Thymus (tissue), 14 donors: ENCODE measurements at places on chromosomes 4 and X.

GRCh38 chrX:22666441-22666840 is 333.3 kb upstream of the DDX53 start:
- no peak for DNase-seq

GRCh38 chr4:124931050-124931449 is 218.5 kb upstream of the ANKRD50 start:
- no peak for DNase-seq

DNA sequence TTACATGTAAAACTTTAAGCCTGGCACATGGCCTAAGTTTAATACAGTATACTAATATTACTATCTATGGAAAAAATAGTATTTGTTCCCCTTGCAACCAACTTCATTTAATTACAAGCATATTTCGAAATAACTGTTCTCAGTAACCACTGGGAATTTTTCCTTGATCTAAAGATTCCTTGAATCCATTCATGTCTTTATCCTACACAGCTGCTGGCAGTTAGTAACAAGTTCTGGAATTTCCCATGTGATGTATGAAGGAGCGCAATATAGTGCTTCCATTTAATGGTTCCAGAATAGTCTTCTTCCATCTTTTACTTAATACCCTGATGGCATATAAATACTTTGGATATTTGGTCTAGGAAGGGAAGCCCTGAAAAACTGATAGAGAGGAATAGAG is 136.5 kb downstream of the AASDH start:
- no peak for DNase-seq

DNA sequence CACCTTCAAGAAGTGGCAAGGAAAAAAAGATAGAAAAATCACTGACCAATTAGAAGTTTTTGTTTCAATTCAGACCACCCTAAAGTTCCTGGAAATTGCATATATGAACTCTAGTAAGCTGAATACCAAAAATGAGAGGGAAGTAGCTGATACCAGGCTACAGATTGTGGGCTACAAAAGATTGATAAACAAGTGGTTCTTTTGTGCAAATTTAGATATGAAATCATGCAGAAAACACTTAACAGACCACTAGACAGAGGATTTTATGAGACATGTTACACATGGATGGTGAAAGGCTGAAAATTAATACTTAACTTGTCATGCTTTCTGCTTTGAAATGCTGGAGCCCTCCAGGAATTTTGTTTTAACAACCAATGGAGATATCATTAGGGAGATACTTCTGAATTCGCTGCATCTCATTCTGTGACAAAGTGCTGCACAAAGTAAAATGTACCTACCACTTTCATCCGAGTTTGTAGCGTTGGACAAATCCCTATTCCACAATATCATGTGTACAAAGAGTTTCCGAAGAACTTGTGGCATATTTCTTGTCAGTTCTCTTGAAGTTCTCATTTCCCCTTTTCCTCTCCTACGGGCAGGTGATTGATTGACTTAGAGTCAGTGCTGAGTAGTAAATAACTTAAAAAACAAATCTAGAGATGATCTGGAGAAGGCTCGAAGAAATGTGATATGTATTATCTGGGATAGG is 235.0 kb downstream of the PALLD start:
- DNase-seq = no peak

DNA sequence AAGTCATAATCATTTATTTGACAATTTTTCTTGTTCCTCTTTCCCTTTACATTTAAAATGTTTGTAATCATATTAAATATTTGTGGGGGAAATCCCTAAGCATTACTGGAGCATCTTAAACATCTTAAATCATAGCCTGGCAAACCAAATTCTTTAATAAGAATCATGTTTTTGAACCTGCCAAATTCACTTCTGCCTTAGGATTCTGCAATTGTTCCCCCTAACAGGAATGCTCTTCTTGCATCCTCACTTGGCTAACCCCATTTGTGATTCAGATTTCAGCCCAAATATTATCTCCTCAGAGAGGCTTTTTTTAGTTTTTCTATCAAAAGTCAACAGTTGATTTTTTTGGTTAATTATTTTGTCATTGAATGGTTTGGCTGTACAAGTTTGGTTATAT is 241.1 kb downstream of the MAPK10 start:
- no peak for DNase-seq

- no peak for DNase-seq
Observed at GRCh38 chr4:176293660-176294059, 24.6 kb upstream of the ASB5 start.

GRCh38 chr4:33411182-33411581 is 2691.0 kb downstream of the PCDH7 start:
- DNase-seq = no peak

DNA sequence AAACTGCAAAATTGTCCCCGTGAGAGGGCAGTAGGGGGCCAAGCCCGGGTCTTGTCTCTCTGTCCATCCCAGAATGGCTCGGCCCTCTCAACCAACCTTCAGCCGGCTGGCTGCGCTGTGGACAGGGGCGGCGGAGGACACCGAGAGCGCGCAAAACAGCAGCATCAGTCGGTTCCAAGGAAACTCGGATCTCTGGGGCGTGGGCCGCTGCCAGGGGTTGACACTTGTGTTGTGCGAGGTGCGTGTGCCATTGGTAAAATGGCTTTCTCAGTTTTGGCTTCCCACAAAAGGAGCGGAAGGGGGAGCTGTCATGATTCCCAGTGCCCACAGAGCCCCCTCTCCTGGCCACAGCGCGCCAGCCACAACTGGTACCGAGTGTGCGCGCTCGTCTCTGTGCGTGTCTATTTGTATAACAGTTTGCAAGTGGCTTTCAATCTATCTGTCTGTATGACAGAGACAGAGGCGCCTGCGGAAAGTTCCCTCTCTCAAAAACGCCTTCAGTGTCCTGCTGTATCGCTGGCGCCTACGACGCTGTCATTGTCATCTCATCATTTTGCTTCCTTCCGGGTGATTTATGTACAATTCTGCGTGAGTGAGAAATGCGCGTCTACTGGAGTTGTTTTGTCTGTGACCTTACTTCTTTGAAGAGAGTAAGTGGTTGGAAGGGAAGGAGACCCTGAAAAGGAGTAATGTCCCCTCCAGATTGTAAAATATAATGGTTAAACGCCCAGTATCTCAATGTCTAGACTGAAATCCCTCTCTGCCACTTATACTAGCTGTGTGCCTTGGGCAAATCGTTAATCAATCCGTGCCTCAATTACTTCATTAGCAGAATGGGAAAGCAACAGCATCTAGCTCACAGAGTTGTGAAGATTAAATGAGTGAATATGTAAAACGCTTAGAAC is 1.8 kb downstream of the DKK2 start:
- no peak for DNase-seq

DNA sequence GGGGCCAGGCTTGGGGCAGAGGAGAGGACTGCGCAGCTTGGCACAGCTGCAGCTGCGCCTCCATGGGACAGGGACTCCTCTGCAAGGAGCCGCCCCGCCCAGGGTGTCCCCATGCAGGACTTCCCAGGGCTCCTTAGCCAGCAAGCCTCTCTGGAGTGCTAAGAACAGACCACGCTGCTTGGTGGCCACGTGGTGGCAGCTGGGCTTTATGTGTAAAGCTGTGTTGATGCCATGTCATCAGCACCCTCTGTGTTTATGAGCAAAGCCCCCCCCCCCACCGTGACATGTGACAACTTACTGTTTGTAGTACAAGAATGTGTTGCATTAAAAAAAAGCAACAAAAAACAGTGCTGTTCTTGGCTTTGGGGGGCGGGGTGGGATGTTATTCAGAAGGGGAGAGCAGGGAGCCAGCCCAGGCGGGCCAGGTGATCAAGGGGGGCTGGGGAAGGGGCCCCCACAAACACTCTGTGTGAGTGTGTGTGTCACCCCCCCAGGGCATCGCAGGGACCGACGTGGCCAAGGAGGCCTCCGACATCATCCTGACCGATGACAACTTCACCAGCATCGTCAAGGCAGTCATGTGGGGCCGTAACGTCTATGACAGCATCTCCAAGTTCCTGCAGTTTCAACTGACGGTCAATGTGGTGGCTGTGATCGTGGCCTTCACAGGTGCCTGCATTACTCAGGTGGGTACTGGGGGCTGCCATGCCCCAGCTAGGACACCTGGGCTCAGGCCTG is 40.3 kb downstream of the ATP2B3 start:
- DNase-seq = no peak

GRCh38 chrX:68824565-68825125 is 4.2 kb upstream of the EFNB1 start:
- no peak for DNase-seq

GRCh38 chr4:15239866-15240265 is 188.0 kb upstream of the C1QTNF7 start:
- no peak for DNase-seq

DNA sequence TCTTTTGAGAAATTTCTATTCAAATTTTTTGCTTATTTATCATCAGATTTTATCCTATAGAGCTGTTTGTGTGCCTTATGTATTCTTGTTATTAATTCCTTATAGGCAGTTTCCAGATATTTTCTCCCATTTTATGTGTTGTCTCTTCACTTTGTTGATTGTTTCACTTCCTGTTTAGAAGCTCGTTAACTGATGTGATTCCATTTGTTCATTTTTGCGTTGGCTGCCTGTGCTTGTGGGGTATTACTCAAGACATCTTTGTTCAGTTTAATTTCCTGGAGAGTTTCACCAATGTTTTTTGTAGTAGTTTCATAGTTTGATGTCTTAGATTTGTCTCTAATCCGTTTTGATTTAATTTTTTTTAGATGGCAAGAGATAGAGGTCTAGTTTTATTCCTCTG is 14.6 kb downstream of the ZNF718 start:
- no peak for DNase-seq

GRCh38 chr4:38920677-38921076 is 53.1 kb downstream of the FAM114A1 start:
- no peak for DNase-seq

DNA sequence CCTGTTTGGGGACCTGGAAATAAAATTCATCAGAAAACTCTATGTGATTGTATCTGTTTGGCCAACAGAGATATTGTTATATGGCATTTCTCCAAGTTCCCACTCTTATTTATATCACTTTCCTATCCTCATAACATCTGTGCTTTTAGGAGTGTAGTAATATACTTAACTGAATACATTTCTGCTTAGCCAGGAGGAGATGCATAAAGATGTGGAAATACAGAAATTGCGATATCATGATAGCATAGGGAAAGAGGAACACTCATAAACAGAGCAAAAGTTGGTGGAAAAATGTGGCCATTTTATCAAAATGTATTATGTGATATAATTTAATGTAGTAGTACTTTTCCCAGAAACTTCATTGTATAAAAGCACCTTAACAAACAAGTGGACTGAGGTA is 46.1 kb upstream of the TSPAN7 start:
- no peak for DNase-seq

DNA sequence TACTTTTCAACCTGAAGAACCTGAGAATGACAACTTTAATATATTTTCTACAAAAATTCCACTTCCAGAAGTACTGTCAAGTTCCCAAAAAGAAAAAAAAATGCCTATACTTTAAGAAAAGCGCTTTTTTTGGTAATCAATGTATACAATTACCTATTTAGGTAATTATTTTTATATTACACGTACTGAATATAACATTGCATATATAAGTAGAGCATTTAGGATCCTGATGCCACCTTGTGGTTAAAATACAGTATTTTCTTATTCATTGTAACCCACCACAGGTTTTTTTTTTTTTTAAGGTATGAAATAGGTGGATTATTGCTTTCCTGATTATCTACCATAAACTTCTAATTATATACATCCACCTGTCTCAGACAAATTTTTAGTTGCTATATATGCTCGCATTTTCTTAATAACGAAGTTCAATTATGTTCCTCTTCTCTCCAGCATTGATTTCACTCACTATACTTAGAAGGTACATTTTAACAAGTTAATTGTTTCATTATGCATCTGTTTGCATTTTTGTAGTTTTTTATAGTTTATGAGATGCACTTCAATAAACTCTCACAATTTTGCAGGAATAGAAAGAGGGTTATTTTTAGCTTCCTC is 5.2 kb downstream of the MAP9 start:
- DNase-seq = no peak

DNA sequence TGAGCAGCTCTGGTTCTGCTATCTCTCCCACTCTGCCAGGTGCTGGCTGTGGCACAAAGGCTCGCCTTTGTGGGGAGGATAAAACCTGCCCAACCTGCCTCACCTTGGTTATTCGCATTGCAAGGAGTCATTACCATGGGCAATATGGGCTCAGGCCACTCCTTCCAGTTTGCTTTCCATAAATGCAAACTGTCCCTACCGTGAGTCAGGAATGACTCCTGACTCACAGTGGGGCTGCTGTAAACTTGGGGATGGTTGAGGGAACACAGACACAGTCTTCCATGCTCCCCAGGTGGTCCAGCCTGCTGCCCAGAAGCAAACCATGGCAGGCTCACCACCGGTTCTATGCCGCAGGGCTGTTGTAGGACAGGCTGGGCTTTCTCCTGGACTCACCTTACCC is 36.1 kb downstream of the COQ2 start:
- DNase-seq = no peak

GRCh38 chr4:37938208-37938607 is 22.0 kb upstream of the PTTG2 start:
- no peak for DNase-seq

DNA sequence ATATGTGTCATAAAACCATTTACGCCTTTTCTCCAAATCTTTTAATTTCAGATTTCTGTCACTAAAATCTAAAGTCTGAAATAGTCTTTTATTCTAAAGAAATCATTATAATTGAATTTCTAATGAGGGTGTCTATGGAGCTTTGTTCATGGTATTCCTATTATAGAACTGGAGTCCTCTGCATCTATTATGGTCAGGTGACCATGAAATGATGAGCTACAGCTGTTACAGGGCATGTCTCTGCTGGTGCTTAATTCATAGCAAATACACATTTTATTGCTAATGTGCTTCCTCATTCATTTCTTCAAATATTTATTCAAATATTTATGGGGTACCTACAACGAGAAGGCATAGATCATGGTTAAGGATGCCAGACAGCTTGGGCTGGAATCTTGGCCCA is 126.1 kb downstream of the NAA11 start:
- DNase-seq = no peak
